ENCODE measurements at places on chromosomes 13 and 19.

GRCh38 chr19:19053508-19054314, 10.1 kb upstream of the SLC25A42 start:
- DNase-seq, result peak; percentile 7

DNA sequence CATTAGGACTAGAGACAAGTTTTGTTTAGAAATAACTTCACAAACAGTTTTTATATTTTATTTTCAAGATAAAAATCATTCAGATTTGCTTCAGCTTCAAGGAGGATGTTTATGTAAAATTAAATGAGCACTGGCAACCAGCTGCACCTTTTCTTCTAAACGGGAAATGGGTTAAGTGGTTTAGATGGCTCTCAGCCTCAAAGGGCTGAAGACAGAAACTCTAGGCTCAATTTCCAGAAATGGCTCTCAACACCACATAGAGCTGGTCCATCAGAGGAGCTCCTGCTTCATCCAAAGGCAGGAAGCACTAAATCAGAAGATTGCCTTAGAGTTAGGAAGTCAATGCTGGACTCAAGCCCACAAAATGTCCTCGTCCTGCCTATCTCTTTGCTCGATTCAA, 74.7 kb downstream of the ZNF429 start:
- no peak for DNase-seq

DNA sequence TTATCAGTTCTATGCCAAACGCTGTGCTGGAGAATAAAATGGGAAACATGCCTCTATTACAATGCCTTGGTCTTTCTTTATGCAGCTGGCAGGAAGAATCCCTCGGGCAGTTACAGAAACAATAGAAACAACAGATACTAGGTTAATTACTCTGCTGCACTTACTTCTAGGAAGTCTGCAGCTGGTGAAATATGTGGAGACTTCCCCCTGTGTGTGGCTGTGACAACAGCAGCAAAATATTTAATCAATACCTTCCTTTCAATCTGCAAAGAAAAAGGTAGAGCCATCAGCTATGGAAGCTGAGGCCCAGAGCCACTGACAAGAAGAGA, 9.9 kb downstream of the STOML3 start:
- DNase-seq, result no peak

DNA sequence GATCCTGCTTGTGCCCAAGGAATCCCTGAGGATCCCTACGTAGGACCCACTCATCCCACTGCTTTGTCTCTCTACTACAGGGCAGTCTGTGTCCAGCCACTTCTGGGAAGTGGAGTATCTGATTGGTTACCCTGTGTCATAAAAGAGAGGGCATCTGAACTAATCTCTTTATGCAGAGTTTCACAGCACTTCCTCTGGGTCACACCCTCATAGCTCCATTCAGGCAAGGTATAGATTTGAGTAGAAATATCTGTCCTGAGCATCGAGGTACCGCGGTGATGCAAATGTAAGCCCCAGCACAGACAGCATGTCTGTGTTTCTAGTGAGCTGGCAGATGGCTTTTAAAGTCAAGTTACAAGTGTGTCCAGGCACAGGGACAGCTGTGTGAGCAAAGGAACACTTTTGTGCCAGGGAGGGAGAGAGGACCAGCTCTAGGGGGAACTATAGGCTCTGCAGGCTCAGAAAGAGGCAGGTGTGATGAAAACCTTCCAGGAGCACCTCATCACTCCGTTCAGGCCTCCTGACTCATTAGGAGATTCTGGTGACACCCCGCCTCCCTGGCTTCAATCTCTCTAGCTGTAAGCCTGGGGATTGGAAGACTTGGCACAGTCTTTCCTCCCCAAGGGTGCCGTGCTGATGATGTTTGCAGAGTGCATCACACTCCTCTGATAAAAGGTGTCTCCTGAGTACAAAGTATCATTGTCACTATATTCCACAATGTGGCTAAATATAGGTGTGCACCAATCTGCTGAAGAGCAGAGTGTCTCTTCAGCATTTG, 84.3 kb upstream of the UBL3 start:
- DNase-seq, result no peak

DNA sequence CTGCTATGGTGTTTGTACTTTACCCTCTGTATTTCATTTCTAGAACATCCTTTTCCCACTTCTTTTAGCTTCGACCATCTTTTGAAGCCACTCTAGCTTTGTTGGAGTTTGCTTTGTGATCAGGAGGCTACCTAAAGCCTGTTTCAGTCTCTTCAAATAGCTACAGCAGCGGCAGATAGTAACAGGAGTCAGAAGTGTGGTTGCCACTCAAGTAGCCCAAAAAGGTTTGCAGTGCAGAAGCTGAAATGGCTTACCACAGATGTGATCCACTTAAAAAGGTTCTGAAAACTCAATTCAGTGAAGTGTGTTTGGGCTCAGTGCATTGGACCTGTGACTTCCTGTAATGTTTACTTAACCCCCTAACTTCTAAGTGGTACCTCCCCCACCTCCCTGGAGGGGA, 26.2 kb downstream of the WASF3 start:
- DNase-seq, result no peak

- DNase-seq, result no peak
Measured at GRCh38 chr13:51942189-51942588, 69.1 kb downstream of the ATP7B start.

- no peak for DNase-seq
Measured at GRCh38 chr13:49746111-49746510, 46.4 kb downstream of the KPNA3 start.

- DNase-seq, result no peak
Measured at GRCh38 chr13:20378721-20379120, 146.6 kb upstream of the GJB6 start.

Measured in kidney glomerular epithelial cell (primary cell).